ENCODE measurements at places on chromosomes 13 and 19.

- DNase-seq, result no peak
These were observed 53.2 kb downstream of the CRTC1 start for GRCh38 chr19:18736415-18737336.

DNA sequence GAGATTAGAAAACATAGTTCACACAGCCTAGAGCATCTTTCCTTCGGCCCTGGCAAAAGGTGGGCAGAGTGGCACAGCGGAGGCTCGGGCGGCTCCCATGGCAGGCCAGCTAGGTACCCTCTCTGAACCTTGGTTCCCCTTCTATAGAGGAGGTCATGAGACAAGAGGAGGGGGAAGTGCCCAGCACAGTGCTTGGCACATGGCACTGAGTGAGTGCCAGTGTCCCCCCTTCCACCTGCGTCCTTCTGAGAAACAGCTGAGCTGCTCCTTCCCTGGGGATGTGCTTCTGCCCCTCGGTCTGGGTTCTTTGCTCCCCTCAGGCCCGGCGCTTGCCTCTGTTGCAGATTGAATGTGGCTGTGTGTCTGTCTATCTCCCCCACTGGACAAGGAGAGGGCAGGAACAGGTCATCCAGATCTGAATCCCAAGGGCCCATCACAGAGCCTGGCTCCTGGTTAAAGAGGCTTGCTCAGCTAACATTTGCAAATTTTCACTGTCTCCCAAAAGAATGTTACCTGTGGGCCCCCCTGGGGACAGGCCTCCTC lies 165.6 kb downstream of the USP12 start:
- no peak for DNase-seq

GRCh38 chr13:34513526-34513925 lies 428.5 kb upstream of the NBEA start:
- DNase-seq, result no peak

DNA sequence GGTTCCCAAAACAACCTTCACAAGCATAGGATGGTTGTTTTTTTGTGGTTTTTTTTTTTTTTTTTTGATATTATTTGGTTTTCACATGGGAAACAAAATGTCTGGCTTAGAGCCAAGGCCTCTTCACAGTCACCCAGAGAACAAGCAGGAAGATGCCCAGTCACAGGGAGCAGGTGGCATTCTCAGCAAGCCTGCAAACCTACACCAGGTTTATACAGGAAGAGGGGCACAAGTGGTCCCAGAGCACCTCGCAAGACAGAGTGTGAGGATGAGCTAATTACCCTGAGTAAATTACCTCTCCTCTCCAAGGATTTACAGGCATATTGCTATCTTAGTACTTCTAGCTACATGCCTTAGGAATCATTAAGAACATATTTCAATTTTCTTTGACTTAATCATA lies 1375.6 kb downstream of the EFNB2 start:
- DNase-seq, result no peak

- no peak for DNase-seq
These were observed 12.9 kb upstream of the RNF113B start for GRCh38 chr13:98189841-98190505.
